ENCODE measurements at places on chromosomes 3 and 15.
A peak's percentile ranks its signal among the peaks of the same experiment; 100 is the strongest.

- no peak for DNase-seq
These were observed 43.6 kb downstream of the TIMP4 start for GRCh38 chr3:12115104-12115503.

- no peak for DNase-seq
These were observed 139.0 kb upstream of the SLC2A2 start for GRCh38 chr3:171165499-171165921.

GRCh38 chr3:174659511-174659910 is 199.6 kb upstream of the NAALADL2 start:
- peak; percentile 12 for DNase-seq

GRCh38 chr3:39910826-39911464 is 101.5 kb downstream of the MYRIP start:
- DNase-seq, result no peak

GRCh38 chr3:172294223-172294806 is 153.9 kb downstream of the GHSR start:
- no peak for DNase-seq

DNA sequence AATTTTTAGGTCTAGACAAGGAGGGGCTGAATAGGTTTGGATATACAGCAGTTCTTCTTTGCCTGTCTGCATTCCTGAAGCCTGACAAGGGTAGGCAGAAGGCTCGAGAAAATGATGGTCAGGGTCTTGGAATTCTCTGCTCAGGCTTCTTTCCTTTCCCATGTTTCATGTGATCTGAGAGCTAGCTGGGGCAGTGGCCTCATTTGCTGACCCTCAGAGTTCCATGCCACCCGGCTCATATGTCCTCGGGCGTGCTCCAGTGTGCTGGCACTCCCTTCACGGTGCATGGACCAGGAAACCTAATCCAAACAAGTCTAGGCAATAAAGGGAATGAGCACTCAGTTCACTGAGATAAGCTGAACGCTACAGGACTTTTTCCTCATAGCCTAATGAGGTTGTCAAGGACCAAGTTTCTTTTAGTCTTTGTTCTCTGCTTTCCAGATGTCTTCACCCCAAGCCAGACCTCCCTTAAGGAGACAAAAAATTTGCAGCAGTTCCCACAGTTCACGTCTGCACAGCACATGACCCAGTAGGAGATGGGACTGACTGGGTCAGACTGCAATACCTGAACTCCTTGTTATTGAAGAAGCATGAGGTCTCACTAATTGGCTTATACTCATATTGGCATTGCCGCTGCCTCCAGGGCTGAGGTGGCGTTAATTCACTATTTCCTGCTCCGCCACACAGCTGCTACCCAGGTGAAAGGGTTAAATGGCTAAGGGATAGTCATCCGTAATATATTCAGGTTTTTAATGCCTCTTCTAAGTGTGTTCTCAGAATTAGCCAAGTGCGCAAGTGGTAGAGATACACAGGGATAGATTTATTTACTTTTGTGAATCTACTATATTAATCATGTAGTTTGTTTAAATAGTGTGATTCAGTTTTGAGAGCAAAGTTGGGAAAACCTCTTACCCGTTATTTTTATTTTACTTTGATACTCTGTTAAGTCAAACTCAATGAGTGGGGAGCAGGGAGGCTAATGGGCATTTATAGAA is 15.3 kb upstream of the RTP4 start:
- no peak for DNase-seq

GRCh38 chr3:147046916-147047315 is 359.4 kb downstream of the ZIC4 start:
- no peak for DNase-seq

DNA sequence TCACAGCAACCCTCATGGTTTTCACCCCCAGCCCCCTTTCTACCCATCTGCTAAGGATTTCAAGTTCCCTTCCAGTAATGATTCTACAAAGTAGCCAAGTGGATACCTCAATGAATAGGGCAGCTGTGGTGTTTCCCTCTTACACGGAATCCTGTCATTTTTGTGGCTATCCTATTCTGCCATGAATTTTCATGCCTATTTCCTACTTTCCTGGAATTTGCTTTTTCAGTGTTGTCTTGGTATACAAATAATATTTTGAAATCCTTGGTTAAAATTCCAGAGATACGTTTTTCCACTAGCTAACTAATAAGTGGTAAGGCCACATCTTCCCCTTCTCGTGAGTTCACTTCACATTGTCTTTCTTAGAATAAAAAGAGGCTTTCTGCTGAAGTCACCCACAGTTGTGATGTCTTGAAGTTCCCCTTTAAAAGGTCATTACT is 7.5 kb downstream of the ADPRH start:
- no peak for DNase-seq

GRCh38 chr3:182725372-182726251 is 67.7 kb upstream of the ATP11B start:
- no peak for DNase-seq

- DNase-seq, result no peak
These were observed 48.5 kb downstream of the USP13 start for GRCh38 chr3:179701176-179701827.

DNA sequence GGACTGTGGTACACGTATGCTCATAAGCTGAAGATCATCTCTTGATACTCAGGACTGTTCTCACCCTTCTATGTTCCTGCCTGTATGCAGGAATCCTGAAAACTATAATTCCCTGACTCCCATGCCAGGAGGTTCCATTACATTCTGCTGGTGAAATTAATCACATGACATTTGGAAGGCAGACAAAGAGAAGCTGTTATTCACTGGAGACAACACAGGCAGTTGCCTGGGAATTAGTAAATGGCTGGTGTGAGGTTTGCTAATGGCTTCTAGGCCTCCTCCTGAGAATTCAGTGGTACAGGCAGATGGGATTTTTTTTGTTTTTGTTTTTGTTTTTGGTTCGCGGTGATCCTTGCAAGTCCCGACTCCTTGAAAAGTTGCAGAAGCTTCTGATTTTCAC is 91.4 kb downstream of the CTNNB1 start:
- no peak for DNase-seq

DNA sequence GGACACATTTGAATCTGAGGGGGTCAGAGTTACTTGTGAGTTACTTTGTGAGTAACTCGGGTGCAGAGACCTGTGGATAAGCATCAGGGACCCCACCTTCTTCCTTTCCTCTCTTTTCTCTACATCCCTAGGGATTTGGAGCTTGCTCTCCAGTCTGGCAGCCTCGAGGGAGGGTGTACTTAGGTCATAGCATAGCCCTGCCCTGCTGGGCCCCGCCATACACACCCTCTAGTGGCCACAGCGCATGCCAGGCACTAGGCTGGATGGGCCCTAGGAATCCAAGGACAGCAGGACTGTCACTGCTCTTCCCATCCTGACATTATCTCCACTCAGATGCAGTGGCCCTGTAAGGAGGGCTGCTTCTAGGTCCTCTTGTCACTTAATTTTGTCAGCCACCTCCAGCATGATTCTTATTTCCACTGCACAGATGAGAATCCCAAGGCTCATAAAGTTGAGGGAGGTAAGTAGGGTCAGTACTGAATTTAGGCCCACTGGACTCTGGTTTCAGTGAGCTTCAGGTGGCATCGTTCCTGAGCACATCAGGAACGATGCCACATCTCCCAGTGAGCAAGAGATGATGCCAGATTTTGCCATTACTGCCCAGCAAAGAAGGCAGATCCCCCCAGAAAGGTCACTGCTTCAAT is 3.6 kb upstream of the SMAD6 start:
- DNase-seq, result peak; percentile 90

GRCh38 chr15:63476229-63476632 is 28.2 kb upstream of the USP3 start:
- DNase-seq, result no peak

DNA sequence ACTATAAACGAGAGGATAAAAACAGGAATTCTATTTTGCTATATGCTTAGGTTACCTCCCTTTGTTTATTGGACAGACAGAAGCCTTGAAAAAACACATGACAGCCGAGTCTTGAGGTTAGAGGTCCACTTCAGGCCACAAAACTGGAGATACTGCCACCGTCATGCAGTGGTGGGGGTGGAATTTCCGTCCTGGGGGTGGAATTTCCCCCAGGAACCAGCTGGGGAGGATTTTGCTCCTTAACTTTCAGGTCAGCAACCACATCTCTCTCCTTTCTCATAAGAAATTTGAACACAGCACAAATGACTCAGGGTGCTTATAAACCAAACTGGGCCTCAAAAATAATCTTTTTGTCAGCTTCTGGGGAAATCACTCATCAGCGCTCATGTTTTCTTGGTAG is 545.8 kb upstream of the ADAMTS9 start:
- no peak for DNase-seq

DNA sequence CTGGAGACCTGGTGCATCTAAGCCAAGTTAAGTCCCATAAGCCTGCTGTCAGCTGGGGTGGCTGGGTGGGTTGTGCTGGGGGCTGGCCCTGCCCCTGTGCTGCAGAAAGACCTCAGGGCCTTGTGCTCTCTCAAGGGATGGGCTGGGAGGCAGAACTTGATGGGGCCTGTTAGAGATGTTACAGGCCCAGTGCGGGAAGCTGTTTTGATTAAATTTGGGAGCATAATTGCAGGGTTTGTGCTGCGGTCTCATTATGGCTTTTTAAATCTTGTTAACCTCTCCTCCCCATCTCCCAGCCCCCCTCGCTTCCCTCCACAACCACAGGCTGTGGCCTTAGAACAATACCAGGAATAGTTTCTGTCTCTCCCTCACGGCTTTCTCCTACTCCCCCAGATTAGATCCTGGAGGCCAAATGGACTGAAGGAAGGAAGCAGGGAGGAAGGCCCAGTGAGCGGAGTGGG is 87.6 kb upstream of the TLE3 start:
- peak; percentile 62 for DNase-seq

- peak; percentile 78 for DNase-seq
These were observed 7.2 kb downstream of the CLCN2 start for GRCh38 chr3:184354121-184354728.

- DNase-seq, result no peak
These were observed 141.0 kb upstream of the HACD2 start for GRCh38 chr3:123725652-123726400.

- DNase-seq, result no peak
These were observed 147.0 kb downstream of the NECTIN3 start for GRCh38 chr3:111218615-111219014.
